IgD-negative memory B cell (primary cell): ENCODE measurements at places on chromosomes 7 and 10. TPM values are rescaled to one million over a fixed set of nuclear protein-coding genes. Genes with fewer than 3 reads are reported as not detected.

The ACTL6B gene
- polyA plus RNA-seq: not detected

The NPFFR1 gene
- not detected for polyA plus RNA-seq

The GPR26 gene
- not detected for polyA plus RNA-seq

The EXOC4 gene
- polyA plus RNA-seq: 34.5 TPM

The FAM25G gene
- polyA plus RNA-seq: not detected

The MEOX2 gene
- not detected for polyA plus RNA-seq

The IFIT3 gene
- 16.9 TPM for polyA plus RNA-seq

The PRKAR2B gene
- polyA plus RNA-seq: 1.1 TPM

The DPY19L1 gene
- 1.1 TPM for polyA plus RNA-seq

The TMEM213 gene
- not detected for polyA plus RNA-seq

The FRG2B gene
- not detected for polyA plus RNA-seq

The MAGI2 gene
- not detected for polyA plus RNA-seq

The RBM17 gene
- 118 TPM for polyA plus RNA-seq

The COBL gene
- not detected for polyA plus RNA-seq

The HOXA3 gene
- not detected for polyA plus RNA-seq

The NXPH1 gene
- polyA plus RNA-seq: not detected

The SFRP4 gene
- not detected for polyA plus RNA-seq

The PRKRIP1 gene
- 35.1 TPM for polyA plus RNA-seq

The NME8 gene
- polyA plus RNA-seq: not detected

The SLC18A3 gene
- not detected for polyA plus RNA-seq

The SERPINE1 gene
- not detected for polyA plus RNA-seq

The LBX1 gene
- polyA plus RNA-seq: not detected

The CRHR2 gene
- polyA plus RNA-seq: not detected

The ABCB4 gene
- 12.5 TPM for polyA plus RNA-seq

The SPDYE6 gene
- 0.36 TPM for polyA plus RNA-seq

The FAM221A gene
- 3.6 TPM for polyA plus RNA-seq

The VSTM2A gene
- polyA plus RNA-seq: not detected

The PNLIPRP3 gene
- polyA plus RNA-seq: not detected

The SFTPA1 gene
- not detected for polyA plus RNA-seq

The TEX36 gene
- not detected for polyA plus RNA-seq
